ENCODE measurements at places on chromosomes 12 and 14.
A peak's percentile ranks its signal among the peaks of the same experiment; 100 is the strongest.

DNA sequence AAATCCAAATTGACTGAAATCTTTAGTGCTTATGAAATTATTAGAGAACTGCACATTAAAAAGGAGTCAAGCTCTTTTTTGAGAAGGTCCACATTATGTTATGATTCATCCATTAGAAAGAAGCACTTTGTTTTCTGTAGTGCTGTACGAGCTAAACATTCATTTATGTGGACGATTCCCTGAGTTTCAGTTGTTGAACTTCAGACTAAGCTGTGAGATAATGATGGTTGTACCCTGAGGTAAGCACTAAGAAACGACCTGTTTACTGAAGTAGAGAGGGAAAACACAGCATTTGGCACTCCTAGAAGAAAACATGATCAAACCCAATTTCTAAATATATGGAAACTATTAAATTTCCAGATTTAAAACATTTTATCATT lies 67.3 kb upstream of the ATP2B1 start:
- no peak for DNase-seq

- DNase-seq = no peak
Measured at GRCh38 chr12:120703311-120703942, 6.8 kb upstream of the UNC119B start.

DNA sequence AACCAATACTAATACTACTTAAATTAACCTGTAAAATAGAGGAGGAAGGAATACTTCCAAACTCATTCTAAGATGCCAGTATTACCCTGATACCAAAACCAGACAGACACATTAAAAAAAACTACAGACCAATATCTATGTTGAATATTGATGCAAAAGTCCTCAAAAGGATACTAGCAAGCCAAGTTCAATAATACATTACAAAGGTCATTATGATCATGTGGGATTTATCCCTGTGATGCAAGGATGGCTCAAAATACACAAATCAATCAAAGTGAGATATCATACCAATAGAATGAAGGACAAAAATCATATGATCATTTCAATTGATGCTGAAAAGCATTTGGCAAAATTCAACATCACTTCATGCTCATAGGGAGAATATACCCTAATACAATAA lies 97.2 kb upstream of the ATXN7L3B start:
- no peak for DNase-seq

- no peak for DNase-seq
Measured at GRCh38 chr12:13173012-13173932, 23.3 kb upstream of the EMP1 start.

DNA sequence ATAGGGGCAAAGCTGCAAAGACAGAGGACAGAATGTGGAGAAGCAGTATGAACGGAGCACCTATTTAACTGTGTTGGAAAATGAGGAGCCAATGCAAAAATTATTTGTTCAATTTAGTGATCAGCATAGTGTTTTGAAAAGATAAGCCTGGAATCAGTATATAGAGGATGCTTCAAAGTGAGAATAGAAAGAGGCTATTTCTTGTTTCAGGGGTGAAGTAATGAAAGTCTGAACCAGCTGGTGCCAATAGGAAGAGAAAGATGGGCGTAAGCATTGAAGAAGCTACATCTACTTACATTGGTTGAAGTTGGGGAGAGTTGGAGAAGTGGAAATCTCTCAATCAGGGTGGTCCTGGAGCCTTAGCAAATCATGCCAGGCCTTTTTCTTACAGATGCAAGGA lies 77.3 kb upstream of the SLC38A4 start:
- DNase-seq = no peak

DNA sequence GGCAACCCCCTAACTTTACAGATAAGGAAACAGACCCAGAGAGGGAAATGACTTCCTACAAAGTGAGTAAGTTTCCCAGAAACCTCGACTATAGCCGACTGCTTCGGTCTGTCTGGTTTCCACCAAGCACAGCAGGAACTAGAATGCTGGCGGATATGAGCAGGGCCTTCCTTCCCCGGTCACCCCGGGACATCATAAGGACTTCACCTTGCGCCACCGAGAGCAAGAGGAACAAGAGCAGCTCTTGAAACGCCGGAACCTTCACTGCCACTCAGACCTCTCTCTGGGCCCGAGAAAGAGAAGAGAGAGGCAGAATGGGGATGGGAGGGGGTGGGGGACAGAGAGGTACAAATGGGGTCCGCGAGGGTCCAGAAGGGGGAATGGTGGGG lies 29.4 kb upstream of the GPR68 start:
- no peak for DNase-seq

DNA sequence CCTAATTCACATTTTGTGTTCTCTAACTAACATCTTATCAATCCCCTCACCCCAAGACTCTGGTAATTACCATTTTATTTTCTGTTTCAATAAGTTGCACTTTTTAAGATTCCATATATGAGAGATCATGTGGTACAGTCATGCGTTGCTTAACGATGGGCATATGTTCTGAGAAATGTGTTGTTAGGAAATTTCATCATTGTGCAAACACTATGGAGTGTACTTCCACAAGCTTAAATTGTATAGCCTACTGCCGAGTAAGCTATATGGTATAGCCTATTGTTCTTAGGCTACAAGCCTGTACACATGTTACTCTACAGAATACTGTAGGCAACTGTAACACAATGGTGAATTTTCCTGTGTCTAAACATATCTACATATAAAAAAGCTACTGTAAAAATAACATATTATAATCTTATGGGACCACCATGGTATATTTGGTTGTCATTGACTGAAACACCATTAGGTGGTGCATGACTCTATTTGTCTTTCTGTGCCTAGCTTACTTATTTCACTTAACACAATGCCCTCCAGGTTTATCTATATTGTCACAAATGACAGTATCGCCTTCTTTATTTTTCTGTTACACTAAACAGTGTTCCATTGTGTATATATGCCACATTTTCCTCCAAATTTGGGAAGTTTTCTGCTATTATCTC lies 473.4 kb upstream of the LMO3 start:
- DNase-seq = no peak

- no peak for DNase-seq
Measured at GRCh38 chr14:103280278-103280928, 53.6 kb upstream of the EIF5 start.

GRCh38 chr12:22275843-22276242 lies 58.7 kb downstream of the ST8SIA1 start:
- no peak for DNase-seq

DNA sequence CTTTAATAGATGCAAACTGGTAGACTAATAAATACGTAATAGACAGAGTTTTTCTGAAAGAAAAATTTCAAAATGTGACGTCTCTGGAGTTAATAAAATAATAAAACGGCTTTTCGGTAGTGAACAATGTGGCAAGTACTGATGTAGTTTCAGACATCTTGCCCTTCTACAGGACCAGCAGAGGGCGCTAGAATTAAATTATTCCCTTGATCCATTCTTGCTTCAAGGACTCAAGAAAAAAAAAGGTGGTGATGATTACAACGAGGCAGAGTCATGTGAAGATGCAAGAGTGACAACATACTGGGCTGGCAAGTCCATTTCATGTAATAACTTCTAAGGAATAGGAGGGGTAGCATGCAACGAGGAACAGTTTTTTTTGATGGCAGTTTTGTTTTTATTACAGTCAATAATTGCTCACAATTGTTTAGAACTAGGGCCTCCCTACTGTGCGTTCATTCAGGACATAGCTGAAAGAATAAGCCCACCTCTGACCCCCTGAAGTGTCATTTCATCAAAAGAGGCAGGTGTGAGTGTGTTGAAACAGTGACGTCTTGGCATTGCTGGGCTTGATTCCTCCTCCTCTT lies 101.0 kb upstream of the GZMB start:
- DNase-seq = peak; percentile 45

DNA sequence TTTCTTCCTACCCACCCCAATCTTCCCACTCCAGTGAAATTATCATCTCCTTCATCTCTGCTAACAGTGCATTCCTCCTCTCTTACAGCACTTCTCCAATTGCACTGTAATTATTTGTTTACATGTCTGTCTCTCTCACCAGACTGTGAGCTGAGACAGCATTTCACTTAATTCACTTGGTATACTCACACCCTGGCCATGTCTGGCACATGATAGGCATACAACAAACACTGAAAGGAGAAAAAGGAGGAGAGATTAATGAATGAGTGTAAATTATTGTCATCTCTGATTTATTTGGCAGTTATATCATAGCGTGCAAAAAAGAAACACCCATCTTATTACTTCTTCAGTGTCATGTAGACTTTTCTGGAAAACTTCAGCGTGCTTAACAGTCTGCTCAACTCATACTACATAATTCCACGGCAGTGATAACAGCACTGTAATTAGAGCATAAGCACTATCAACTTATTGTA lies 452.3 kb downstream of the ADAMTS20 start:
- no peak for DNase-seq

- no peak for DNase-seq
Measured at GRCh38 chr12:8612629-8613028, at the start of gene AICDA. AICDA (minus strand) TSS chr12:8612859; CDS start chr12:8612767, 92 bp downstream.
